ENCODE measurements at places on chromosomes 16 and 17. TPM values are rescaled to one million over a fixed set of nuclear protein-coding genes. Genes with fewer than 3 reads are reported as not detected.

Gene G6PC1
- not detected for total RNA-seq

DNA sequence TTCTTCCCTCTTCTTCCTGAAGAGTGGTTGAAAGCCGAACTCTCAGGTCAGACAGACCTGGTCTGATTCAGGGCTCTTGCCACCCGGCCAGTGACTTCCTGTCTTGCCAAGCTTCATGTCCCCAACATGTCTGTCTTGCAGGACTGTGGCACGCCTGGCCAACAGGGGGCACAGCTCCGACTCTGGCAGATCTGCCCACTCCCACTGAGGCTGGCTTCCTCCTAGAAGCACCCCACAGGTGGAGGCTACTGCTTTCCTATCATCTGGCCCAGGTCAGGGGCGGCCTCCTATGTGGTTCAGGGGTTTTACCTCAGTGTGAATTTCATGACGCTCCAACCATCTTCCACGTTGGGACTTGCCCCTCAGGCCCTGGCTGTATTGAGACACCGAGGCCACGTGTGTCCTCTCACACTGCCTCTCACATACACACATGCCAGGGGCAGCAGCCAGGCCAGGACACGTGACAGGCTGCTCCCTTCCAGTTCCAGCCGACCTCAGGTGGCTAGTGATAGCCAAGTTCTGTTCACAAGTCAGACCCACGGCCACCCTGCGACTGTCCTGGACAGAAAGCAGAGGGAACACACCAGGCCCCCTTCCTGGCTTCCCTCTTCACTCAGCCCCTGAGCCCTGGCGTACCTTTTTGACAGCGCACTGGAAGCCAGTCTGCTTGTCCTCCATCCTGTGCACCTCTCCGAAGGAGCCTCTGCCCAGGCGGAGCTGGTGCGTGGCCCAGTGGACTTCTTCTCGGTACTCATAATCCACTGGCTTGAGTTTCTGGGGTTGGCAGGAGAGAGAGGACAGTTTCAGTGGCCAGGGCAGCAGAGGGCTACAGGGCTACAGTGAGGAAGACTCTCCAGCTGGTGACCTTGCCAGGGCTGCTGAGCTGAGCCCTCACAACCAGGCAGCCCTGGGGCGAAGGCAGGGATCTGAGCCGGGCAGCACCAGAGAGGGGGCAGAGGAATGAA, 22.6 kb upstream of the SPATA32 start:
- H3K27me3 ChIP-seq: no peaks in the 10 kb centered on the region
- no peak overlapping the region for H3K4me3 ChIP-seq
- no peak overlapping the region for H3K27ac ChIP-seq

- H3K36me3 ChIP-seq: no peaks in the 10 kb centered on the region
- H3K27me3 ChIP-seq: peaks cover 24% of the 10 kb centered on the region
- no peak for DNase-seq
- H3K4me3 ChIP-seq: no peak overlapping the region
These were observed 107.6 kb upstream of the LHX1 start for GRCh38 chr17:36829676-36830075.

DNA sequence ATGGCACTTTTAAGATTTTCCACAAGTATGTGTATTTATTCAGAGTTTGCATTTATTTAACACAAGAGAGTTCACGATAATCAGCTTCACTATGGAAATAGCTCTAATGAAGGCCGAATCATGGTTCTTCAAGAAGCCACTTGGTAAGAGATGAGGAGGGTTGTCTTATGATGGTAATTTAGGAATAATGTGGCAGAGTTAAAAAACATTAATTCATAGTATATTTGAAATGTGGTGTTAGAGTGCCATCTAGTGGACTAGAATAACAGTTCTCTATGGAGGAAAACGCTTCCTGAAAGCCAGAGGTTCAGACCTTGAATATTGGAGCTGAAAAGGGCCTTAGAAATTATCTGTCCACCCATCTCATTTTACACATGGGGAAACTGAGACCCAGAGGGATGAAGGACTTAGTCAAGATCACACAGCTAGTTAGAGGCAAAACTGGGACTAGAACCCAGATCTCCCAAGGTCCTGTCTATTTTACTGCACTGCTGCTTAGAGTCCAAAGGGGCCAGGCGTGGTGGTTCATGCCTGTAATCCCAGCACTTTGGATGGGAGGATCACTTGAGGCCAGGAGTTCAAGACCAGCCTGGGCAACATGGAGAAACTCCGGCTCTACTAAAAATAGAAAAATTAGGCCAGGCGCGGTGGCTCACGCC, 33.8 kb upstream of the KPNB1 start:
- H3K27ac ChIP-seq: no peak overlapping the region
- DNase-seq: peak; percentile 25
- no peak overlapping the region for H3K4me3 ChIP-seq
- peaks cover 16% of the 10 kb centered on the region for H3K4me1 ChIP-seq
- H3K27me3 ChIP-seq: no peaks in the 10 kb centered on the region
- peaks cover 61% of the 10 kb centered on the region for H3K36me3 ChIP-seq
